ENCODE measurements at places on chromosomes 11 and 22. TPM values are rescaled to one million over a fixed set of nuclear protein-coding genes. Genes with fewer than 3 reads are reported as not detected.
A peak's percentile ranks its signal among the peaks of the same experiment; 100 is the strongest.

ESAM gene
- total RNA-seq = 0.54 TPM

DNA sequence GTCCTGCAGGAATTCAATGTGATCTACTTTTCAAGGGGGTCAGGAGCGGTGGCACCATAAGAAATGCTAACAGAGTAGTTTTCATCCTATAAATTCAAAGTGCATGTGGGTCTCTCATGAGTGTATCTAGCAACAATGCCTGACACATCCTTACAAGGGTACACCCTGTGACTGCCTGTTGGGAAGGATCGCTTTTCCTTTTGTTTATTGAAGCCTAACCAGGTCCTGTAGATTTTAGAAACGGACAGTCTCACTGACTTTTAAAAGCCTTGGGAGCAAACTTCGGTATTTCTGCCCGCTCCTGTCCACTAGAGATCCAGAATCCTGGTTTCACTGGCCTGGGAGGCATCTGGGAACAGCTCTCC, 102.4 kb downstream of the MICAL2 start:
- DNase-seq = no peak

IL18 gene
- not detected for total RNA-seq

MEI1 gene
- total RNA-seq = 0.64 TPM

DNA sequence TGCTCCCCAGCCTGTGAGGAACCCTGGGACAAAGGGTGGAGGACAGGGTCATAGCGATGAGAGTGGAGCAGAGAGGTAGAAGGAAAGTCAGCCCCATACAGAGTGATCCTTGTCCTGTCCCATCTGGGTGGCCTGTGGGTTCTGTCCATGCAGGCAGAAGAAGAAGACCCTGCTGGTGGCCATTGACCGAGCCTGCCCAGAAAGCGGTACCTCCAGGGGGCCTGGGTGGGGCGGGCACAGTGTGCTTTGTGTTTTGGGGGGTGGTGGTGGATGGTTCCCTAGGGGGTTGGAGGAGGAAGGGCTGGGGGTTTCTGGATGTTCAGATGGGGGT, 7.9 kb downstream of the SIDT2 start:
- peak; percentile 4 for DNase-seq

GRCh38 chr11:125516245-125516644, 20.2 kb upstream of the FEZ1 start:
- no peak for DNase-seq

DNA sequence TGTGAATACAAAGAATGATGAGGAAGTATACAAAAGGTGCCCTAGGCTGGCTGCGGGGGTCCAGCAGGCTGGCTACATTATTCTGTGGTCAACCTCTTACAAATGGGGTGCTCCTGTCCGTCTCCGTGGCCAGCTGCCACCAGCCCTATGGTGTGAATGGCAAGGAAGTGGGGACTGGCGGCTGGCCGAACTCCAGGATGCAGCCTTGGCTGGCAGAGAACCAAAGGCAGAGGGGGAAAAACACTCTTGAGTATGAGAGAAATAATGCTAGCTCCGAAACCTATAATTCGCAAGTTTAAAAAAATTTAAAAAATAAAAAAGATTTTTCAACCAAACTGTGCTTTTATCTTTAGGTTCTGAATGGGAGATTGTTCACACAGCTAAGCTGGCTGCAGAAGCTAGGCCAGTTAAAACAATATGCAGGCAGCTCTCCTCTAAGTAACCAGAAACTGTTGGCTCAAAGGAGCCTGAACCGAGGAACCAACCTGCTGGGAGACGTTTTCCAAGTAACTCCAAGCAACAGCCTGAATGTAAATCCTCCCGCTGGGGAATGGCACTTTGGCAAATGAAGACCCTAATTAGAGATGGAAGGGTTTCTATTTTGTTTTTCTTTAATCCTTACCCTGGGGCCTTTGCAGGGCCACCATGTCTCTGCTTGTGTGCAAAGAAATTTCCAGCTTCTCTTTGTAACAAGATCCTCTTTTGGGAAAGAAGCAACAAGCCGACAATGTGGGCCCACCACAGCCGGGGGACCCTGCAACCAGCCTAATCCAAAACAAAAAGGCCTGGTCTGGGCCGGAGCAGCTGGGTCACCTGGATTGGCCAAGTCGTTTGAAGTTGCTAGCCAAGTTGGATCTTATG, 50.2 kb downstream of the C22orf31 start:
- no peak for DNase-seq

MISFA gene
- total RNA-seq = 1.7 TPM

Measured in glutamatergic neuron (in vitro differentiated cells).